ENCODE measurements at places on chromosomes 16 and 17. TPM values are rescaled to one million over a fixed set of nuclear protein-coding genes. Genes with fewer than 3 reads are reported as not detected.

GRCh38 chr16:77336637-77337036 lies 98.2 kb downstream of the ADAMTS18 start:
- no peak for DNase-seq

The EFNB3 gene
- 0.43 TPM for total RNA-seq

- no peak for DNase-seq
Measured at GRCh38 chr17:76742958-76743357, 5.0 kb downstream of the MFSD11 start.

DNA sequence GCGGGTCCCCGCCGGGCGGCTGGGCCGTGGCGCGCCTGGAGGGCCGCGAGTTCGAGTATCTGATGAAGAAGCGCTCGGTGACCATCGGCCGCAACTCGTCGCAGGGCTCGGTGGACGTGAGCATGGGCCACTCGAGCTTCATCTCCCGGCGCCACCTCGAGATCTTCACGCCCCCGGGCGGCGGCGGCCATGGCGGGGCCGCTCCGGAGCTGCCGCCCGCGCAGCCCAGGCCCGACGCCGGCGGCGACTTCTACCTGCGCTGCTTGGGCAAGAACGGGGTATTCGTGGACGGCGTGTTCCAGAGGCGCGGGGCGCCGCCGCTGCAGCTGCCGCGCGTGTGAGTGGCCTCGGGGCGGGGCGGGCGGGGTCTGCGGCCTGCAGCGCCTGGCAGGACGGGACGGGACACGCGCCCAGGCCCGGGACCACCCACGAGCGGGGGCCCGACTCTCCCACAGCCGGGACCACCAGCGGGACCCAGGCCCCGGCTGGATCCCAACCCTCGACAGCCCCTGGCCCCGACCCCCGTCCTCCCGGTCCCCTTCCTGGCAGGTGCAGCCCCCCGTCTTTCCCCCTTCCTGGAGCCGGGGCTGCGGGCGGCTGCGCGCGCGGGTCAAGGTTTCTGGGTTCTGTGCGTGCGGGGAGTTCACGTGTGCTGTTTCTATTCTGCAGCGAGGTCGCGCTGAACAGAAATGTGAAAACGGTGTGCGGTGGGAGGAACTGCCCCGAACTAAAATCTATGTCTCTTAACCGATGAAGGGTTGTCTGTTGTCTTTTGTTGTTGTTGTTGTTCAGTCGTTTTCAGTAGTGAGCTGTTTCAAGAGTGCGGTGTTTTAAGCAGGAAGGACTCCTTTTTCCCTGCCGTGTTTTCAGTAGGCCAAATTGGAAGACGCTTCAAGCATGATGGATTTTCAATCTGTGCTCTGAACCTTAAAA lies 705 bp downstream of the FOXK2 start:
- DNase-seq: peak; percentile 40

DNA sequence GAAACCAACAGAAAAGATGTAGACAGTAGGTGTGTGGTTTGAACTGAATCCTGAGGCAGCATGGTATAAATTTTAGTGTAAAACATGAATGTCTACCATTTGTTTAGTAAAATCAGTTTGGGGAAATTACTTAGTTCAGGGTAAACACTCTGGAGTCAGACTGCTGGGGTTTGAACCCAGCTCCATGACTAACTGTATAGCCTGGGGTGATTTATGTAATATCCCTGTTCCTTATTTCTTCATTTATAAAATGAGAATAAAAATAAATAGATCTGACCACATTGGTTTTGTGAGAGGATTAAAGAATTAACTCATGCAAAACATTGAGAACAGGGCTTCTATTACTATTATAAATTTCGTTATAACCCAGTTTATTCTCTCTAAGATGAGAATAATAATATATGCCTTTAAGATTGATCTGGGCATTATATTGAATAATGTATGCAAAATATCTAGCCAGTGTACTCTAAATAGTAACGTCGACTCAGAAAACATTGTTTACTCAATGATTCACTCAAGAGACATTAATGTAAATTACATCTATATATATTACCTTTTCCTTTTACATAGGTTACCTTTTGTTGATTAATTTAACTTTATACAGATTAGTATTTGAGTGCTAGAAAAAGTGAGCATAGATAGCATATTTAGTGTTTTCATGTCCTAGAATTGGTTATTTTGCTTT lies 120.6 kb upstream of the KCNJ16 start:
- DNase-seq: no peak

The CTF1 gene
- 3.5 TPM for total RNA-seq

The CFAP97D1 gene
- not detected for total RNA-seq
